ENCODE measurements at places on chromosomes 6 and 20.

DNA sequence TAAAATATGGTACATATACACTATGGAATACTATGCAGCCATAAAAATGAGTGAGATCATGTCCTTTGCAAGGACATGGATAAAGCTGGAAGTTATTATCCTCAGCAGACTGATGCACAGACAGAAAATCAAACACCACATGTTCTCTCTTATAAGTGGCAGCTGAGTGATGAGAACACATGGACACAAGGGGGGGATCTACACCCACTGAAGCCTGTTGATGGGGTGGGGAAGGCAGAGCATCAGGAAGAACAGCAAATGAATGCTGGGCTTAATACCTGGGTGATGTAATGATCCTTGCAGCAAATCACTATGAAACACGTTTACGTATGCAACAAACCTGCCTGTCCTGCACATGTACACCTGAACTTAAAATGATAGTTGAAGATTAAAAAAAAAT lies 71.3 kb downstream of the MANEA start:
- no peak for DNase-seq

DNA sequence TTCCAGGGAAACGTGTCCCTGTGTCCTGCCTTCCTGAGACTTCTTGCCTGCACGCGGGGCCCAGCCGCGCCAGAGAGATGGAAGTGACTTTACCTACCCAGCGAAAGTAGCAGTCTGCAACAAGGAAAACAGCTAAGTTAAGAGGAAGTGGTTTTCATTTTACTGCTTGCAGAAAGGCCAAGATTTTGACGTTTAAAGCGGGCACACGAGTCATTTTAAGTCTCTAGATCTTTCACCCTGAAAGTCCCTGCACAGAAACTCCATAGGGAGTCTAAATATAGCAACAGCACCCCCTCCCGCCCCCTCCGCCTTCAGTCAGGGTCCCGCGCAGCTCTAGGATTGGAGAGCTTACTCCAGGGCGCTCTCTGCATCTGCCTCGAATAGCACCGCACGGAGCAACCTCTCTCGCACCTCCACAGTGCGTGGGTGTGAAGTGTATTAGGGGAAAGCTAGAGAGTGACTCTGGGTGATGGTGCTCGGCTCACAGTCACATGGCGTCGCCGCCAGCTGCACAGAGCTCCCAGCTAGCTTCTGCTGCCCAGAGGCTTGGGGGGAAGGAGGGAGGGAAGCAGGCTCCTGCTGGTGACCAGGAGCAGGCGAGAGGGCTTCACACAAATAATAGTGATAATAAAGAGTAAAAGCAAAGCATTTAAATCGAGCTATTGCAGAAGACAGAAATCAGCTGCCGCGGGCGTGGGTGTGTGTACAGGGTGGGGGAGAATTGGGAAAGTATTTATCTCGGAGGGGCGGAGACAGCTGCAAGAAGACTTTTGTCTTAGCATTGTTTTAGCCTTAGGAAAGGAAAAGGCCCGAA lies 1.8 kb upstream of the KCNQ5 start:
- peak; percentile 49 for DNase-seq

- no peak for DNase-seq
Measured at GRCh38 chr20:45359406-45360148, 3.4 kb upstream of the SYS1 start.

DNA sequence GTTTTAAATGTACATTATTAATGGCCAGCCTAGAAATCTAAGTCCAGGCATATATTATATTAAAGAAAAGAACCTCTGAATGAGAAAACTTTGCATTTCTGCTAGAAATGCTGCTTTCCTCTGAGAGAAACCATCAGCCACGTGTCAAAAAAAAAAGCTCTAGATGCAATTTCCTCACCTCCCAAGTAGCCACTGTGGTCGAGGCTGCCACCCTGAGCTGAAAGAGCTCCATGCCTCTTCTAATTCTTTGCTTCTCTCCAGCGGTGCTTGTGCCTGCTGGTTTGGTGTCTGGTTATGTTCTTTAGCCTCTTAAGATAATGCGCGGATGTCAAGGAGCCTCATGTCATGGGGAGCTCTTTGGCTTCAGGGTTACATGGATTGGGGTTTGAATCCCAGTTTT lies 316.0 kb downstream of the TFAP2C start:
- DNase-seq: no peak

DNA sequence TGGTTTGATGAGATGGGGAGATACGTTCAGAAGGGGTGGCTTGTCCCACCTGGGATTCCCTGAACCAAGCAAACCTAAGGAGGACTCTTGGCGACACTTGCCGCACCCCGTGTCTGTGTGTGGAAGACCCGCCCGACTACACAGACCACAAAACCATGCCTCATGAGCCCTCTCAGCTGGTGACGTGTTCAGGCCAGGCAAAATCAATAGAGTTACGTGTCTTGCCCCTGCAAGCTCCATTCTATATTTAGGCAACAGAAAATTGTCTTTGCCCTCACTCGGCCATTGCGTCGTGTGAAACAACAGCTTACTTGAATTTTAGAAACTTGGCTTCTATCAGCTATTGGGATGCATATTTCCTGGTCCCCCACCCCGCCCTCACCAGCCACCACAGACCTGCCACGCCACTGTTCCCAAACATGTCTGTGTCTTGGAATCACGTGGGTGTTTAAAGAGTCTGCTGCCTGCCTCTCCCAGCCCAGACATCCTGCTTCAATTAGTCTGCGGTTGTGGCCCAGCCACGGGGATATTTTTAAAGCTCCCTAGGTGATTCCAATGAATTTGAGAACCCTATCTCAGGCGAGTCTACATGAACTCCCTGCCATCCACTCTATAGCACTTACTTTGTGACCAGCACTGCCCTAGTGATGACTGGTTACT lies 279.2 kb upstream of the EXOC2 start:
- DNase-seq: no peak

GRCh38 chr6:16179970-16180431 lies 51.1 kb downstream of the MYLIP start:
- DNase-seq: peak; percentile 10

All from stimulated activated CD8-positive, alpha-beta memory T cell treated with anti-CD3 and anti-CD28 coated beads, Interleukin-2, amount 100 ng/mL, for 1 hour (primary cell).